NCI-H2171 treated with DMSO at 0.1 percent for 48 hours (cell line): ENCODE measurements at places on chromosomes 4 and X.
A peak's percentile ranks its signal among the peaks of the same experiment; 100 is the strongest.

- DNase-seq: no peak
Observed at GRCh38 chr4:98998551-98998950, 3.0 kb downstream of the METAP1 start.

DNA sequence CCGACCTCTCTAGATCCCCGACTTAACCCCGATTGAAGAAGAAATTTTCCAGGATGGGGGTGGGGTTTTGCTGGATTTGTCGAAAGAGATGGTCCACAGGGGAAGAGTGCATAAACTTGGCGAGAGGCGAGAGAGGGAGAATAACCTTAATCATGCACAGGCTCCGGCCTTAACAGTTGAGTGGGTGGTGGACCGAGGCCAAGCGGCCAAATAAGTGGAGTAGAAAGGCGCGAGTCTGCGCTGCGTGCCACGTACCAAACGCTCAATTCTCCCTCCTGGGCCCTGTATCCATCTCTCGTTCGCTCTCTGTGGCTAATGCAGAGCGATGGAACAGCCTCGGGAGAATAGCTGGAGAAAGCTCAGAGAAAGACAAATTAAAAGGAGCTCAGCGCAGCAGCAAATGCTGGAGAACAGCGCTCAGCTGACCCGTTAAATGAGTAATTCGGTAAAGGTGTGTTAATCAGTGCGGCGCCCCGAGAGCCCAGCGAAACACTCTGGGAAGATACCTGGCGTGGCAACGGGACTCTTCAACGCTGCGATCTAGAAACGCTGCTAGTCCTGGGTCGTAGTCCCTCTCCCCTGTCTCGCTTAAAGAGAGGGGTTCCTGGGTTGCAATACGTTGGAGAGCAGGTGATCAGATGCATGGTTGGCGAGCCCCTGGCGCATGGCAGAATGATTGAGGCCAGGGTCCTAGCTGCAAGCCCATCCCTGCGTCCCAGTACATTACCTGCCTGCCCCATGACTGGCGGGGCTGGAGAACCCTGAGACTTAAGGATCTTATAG is 887 bp upstream of the IL1RAPL2 start:
- DNase-seq: no peak

DNA sequence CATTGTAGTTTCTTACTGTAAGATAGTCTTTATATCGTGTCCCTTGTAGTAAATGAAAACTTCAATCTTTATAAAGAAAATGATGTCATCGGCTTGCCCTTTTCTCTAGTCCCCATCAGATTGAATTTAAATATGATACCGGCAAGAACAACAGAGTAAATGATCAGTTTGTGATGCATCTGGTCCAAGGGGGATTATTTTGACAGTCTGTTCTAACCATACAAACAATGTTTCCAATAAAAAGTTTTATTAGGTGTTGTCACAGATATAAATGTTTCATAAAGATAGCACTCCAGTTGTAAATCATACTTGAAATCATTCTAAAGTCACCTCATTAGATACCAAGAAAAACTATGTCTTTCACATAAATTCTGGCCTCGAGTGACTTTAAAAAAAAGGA is 72.3 kb downstream of the SLC9A6 start:
- no peak for DNase-seq

DNA sequence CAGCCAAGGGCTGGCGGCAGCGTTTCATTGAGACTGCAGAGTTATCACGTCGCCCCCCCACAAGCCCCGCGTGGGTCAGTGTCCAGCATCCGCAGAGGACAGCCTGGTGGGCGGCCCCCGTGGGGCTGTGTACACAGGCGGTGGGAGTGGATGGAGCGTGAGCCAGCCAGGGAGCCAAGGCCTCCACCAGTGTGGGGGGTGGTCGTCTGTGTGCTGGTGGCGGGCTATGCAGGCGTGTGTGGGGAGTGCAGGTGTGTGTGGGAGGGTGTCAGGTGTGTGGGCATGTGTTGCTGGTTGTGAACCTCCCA is 56.5 kb upstream of the NKX1-1 start:
- no peak for DNase-seq

GRCh38 chrX:105349476-105349875 is 129.0 kb upstream of the TEX13A start:
- DNase-seq: no peak

DNA sequence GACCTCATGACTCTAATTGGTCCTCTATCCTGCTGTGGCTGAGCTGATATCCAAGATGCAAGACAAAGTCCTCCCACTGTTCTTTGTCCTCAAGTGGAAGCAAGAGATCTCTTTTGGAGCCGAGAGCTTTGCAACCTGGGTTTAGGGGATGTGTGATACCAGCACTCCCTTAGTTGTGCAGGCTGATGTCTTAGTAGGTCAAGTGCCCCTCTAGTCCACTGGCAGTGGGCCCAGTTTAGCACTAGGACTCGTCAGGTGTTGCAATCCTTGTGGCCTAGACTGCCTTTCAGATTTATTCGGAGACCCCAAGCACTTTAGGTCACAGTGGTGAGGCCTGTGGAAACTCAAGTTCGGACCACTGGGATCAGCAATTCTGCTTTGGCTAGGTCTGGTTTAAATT is 64.0 kb downstream of the GPRASP3 start:
- DNase-seq: no peak

- peak; percentile 68 for DNase-seq
Observed at GRCh38 chr4:56821381-56822243, at the start of gene SPINK2. Gene SPINK2 (minus strand): TSS chr4:56821701. CDS start chr4:56821662, 39 bp downstream.

- DNase-seq: no peak
Observed at GRCh38 chrX:36388901-36389300, 469.4 kb downstream of the CFAP47 start.

DNA sequence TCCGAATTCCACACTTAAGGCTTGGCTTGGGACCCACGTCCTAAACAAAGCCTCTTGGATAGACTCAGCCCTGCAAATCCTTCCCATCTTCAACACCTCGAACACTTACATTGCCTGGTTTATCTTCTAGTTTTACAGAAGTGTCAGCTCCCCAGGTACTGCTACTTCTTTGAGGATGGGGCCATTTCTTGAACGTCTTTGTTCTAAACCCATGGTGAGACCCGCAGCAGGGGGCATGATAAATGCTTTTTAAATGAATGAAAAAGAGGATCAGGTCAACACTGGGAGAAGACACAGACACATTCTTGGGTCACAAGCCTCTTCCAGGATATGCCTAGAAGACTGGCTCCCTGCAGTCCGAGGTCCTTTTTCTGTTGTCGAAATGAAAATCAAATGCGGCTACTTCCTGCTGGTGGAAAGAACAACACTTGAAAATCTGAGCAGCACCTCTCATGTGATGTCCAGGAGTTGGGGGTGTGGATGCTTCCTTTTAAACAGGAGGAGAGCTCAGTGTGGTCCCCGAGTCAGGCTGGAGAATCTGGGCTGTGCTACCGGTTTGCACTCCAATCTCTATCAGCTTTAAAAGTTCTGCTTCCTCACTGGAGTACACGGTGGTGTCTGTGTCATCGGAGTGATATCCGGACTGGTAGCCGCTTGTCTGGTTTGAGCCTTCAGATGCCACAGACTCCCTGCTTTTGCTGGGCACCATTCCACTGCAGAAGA is 45.8 kb downstream of the KDR start:
- DNase-seq: no peak

- DNase-seq: no peak
Observed at GRCh38 chr4:38671592-38671940, 7.6 kb downstream of the KLF3 start.

DNA sequence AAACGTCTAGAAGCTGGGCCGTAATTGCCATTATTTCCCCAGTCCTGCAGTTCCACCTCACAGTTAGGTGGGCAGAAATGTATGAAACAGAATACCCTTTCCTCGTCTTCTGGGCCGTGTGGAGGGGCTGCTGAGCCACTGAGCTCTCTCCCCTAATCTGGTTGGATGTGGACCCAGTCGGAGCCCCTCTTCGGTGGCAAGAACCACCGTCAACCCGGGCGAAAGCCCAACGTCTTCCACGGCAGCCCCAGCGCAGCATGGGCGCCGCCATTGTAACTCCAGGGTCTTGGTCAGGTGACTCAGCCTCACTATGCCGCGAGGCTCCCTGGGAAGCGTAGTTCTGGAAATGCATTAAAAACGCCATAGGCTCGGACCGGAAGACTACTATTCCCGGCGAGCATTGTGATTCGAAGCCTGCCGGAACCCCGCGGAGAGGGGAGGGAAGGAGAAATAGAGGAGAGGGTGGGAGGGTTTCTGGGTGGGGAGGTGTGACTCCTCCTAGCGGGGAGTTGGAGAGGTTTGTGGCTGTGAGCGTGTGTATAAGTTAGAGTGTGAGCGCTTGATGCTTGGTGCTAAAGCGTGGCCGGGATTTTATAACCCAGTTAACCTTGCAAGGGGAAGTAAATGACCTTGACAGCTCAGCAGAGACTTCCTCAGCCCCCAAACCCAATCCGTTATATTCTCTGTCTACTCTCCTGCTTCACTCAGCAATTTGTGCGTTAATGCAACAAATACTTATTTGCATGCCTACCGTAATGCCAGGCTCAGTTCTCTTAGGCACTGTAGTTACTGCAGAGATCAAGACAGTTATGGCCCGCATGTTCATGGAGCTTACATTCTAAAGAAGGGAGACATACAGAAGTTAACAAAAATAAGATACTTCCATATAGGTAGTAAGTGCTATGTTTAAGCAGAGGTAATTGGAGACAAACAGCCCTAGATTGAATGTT is at the start of gene GATB:
Gene GATB (minus strand): TSS at position 296 of the 950 bp plus-strand sequence. CDS start 25 bp downstream, at position 271.
- DNase-seq: peak; percentile 94

GRCh38 chrX:80648023-80648422 is 161.7 kb downstream of the BRWD3 start:
- DNase-seq: no peak

DNA sequence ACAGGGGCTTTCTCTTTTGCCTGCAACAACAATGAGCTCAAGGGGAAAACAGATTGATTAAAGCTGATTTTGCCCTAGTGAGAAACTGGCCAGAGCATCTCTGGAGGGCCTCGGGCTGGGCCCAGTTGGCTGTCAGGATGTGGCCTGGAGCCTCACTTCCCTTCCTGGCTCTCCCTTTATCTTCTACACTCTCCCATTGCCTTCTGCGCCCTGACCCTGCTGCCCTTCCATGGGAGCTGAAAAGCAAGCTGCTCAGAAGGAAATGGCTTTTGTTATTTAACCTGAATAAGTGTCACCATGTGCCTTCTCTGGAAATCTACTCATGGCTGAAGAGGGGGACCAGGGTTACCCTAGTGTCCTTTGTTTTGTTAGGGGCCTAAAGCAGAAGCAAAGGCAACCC is 43.8 kb downstream of the NHSL2 start:
- DNase-seq: no peak

- DNase-seq: peak; percentile 39
Observed at GRCh38 chrX:120790118-120790517, 85.5 kb downstream of the CT47B1 start.

DNA sequence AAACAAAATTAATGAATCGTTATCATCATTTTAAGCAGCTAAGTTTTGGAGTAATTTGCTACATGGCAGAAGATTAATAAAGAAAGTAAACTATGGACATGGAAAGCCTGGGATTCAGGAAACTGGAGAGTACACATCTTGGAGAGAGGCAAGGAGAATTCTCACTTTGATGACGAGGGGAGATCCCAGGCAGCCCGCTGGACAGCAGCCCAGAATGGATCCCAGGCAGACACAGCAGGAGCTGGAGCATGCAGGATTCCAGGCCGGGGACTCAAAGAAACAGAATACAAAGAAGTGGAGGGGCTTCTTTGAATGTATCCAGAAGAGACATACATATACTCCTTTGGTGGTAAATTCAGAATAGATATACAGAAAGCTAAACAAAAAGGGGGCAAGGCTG is 118.0 kb upstream of the ATP6AP2 start:
- no peak for DNase-seq

- DNase-seq: no peak
Observed at GRCh38 chrX:37896511-37896890, 49.1 kb upstream of the DYNLT3 start.

- DNase-seq: peak; percentile 33
Observed at GRCh38 chr4:88283661-88284438, 511 bp downstream of the PPM1K start.

DNA sequence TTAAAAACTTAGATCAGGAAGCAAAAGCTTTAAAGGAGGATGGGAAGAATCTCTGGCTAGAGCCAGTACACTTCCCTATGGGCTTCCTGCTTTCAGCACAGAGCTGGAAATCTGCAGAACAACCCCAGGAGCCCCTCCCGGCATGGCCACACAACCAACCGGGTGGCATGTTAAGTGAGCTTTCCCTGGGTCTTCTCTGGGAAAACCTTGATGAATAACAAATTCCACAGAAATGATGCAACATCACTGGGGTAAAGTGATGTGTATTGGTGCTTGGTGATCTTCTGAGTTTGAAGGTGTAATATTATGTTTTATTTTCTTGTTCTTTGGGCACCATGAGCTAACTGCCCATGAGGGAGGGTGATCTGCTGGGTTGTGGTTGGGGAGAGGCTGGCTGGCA is 22.1 kb downstream of the NHS start:
- no peak for DNase-seq

- DNase-seq: no peak
Observed at GRCh38 chrX:154599531-154599930, 14.6 kb downstream of the CTAG1A start.

GRCh38 chr4:56158483-56158882 is 209.7 kb downstream of the CEP135 start:
- no peak for DNase-seq

DNA sequence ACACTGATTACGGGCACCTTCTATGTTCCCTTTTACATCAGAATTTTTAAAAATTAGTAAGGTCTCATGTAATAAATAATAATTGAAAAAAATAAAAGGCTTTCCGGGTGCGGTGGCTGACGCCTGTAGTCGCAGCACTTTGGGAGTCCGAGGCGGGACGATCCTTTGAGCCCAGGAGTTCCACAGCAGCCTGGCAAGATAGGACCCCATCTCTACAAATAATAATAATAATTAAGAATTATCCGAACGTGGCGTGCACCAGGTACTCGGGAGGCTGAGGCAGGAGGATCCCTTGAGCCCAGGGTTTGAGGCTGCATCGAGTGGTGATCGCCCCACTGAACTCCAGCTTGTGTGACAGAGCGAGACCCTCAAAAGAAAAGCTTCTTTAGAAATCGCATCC is 771 bp upstream of the LAMTOR3 start:
- DNase-seq: no peak

GRCh38 chr4:889516-889915 is 42.6 kb downstream of the GAK start:
- no peak for DNase-seq

DNA sequence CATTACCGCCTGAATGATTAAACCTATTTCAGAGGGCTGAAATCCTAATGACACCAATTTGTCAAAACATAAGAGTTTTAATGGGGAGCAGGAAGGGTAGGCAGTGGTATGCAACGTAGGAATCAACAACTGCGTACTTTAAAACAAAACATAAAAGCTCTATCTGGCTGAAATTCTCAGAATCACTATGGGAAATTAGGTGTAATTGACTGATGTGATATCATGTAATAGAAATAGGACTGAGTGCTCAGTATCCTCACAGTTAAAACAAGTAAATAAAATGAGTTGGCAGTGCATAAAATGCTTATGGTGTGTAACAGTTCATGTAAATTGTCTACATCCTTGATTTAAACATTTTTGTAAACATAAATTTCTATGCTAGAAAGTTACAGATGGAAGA is 13.6 kb upstream of the IGSF1 start:
- no peak for DNase-seq

GRCh38 chrX:13028871-13029636 is 15.4 kb downstream of the FAM9C start:
- DNase-seq: no peak
